ENCODE measurements at places on chromosomes 12 and 14.

DNA sequence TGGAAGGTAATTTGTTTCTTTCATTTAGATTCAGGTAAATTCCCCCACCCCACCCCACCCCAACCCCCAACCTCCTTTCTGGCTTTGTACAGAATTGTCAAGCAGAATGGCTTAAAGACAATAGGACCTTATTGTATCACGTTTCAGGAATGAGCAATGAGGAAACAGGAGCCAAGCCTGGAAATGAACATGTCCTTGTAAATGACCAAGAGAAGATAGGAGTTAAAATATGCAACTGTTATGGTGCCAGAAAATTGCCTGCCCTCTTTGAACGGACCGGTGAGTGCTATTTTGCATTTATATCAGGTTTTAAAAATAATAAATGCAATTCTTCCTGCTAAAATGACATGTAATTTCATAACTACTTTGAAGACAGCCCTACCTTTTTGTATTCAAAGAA, 141.6 kb upstream of the PELI2 start:
- no peak for DNase-seq

DNA sequence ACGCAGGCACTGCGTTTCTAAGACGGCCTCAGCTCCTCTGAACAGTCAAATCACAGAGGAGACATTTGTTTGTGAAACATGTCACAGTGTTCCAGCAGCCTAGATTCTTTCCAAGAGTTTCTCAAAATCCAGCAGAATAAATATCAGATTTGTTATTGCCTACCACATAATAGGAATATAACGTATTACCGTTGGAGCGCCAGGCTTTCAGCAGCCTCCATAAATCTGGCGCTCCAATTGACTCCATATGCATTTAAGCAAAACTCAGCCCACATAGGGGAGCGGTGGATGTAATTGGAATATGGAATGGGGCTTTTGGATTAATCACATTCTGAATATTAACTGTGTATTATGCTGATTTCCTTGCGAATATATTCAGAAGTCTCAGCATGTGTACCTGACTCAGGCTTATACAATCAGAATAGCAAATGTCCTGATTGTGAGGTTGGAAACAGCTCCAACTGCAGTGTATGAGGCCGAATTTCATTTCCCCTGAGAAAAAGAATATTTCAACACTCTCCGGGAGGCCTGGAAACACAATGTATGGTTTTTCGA, 174.0 kb downstream of the ASCL4 start:
- DNase-seq, result no peak

DNA sequence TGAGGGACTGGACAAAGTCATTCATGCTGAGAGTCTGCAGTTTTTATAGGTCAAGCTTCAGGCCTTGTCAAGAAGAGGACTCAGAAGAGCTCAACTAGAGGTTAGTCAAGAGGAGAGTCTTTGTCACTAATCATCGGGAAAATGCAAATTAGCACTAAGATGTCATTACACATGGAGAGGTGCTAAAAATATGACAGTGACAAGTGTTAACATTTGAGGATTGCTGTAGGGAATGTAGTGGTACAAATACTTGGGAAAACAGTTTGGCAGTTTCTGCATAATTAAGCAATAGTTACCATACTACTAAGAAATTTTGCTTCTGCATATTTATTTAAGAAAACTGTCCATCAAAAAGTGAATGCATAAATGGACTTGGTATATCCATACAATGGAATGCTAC, 60.9 kb upstream of the CSRP2 start:
- no peak for DNase-seq

DNA sequence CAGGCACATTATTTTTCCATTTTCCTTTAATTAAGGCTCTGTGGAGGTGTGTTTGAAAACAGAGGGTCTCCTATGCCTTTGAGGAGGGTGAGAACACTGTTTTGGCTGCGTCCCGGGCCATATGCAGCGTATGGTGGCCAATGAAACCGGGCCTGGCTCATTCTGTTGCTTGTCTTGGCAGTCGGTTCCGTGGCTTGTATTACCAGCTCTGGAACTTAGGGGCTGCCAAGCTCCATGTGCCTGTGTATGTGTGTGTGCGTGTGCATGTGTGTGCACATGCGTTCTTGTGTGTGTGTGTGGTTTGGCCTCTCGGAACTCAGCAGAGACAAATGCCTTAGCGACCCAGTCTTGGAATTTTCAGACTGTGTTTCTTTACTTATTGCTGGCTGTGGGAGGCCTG, 2.7 kb downstream of the JDP2 start:
- DNase-seq, result no peak

- no peak for DNase-seq
Measured at GRCh38 chr12:56152756-56153677, 630 bp downstream of the MYL6B start.

DNA sequence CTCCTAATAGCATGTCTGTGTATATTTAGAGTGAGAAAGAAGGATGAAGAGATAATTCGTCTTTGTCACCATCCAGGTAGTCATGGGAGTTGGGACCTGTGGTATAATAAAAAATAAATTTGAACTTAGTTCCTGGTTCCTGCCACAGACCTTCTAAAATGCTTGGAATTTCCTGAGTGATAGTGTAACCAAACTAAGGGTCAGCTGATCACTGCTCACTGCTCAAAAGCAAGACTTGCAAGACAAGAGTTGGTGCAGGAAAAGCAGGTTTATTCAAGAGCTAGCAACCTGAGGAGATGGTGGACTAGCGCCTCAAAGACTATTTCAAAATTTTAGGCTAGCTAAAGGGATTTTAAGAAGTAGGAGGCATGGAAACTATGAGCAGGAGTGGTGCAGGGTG, 19.1 kb downstream of the ANG start:
- DNase-seq, result no peak

DNA sequence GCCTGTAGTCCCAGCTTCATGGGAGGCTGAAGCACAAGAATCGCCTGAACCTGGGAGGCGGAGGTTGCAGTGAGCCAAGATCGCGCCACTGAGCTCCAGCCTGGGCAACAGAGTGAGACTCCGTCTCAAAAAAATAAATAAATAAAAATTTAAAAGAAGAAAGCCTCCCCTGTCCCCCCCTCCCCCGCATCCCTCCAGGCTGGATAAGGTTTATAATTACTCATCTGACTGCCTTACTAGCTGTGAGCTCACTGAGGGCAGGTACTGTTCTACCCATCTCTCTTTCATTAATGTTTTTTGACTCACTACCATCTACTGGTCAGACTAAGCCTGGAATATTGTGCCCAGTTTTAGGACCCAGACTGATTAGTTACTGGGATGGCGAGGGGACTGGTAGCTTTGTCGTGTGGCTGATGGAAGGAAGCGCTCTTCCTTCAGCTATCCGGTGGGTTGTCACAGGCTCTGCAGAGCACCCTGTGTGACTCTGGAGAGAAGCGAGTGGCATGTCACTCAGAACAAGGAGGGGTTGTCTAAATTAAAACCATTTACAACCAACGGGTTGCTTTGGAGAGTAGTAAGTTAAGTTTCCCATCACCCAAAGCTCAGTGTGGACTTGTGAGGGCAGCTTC, 16.9 kb downstream of the EVL start:
- DNase-seq, result no peak

- no peak for DNase-seq
Measured at GRCh38 chr12:119841433-119842210, 35.5 kb downstream of the CIT start.

GRCh38 chr14:76808011-76808410, 4.7 kb downstream of the ANGEL1 start:
- no peak for DNase-seq

DNA sequence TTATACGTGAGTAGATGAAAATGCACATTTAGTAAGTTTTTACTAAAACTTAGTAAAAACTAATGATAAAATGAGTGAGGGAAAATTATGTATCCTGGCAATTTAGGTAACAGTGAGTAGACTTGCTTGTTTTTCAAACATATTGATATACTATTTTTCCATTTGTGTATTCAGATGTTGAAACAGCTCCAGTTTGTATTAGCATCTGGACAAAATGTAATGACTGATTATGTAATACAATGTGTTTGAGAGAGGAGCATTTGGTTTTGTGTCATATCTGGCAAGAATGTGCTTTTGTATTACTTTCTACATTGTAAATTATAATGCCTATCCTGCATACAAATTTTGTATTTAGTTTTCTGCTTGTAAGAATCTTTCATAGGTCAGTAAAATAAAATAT, 5.6 kb downstream of the CNOT2 start:
- DNase-seq, result no peak

- DNase-seq, result no peak
Measured at GRCh38 chr14:74492776-74493342, at the start of gene NPC2. TSS of gene NPC2 (minus strand) at chr14:74493305. CDS start at chr14:74493274, 31 bp downstream.

DNA sequence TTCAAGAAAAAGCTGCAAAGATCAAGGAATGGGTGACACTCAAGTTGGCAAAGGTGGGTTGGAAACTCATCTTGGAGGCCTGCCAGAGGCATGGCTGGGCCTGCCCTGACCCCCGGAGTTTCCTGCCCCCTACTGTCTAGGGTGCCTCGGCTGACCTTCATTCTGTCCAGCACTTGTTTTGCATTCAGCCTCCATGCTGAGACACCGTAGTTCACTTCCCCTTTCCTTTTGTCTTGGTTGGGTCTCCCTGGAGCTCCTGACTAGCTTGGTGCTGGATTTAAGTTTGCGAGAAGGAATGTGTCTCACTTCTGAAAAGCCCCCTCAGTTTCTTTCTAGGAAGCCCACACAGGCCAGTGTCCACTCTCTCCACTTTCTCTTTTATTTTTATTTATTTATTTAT, 26.5 kb downstream of the PLEKHH1 start:
- DNase-seq, result peak; percentile 29

GRCh38 chr12:13026286-13026685, 17.9 kb upstream of the FAM234B start:
- DNase-seq, result no peak

- no peak for DNase-seq
Measured at GRCh38 chr12:106960443-106960842, 4.7 kb downstream of the TMEM263 start.

GRCh38 chr12:105740369-105740768, 398.4 kb downstream of the NUAK1 start:
- DNase-seq, result no peak

DNA sequence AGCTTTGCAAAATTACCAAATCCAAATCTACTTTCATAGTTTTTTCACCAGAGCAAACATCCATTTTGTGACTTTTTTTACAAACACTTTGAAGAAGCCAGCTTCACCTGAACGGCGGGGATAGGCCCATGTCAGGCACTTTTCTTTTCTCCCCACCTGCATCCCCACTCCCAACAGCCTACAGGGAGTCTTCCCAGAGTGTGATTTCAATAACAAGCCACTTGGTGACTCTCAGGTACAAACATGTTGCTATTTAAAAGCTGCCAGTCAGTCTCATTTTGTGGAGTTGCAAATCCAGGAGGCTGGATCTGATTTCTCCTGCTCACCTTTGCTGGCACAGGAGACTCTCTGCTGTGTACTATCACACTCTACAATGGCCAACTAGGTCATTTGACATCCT, 285.5 kb downstream of the KCNH5 start:
- DNase-seq, result no peak

- DNase-seq, result no peak
Measured at GRCh38 chr12:6533653-6533922, 729 bp upstream of the GAPDH start.

- no peak for DNase-seq
Measured at GRCh38 chr12:86349196-86349595, 93.0 kb upstream of the MGAT4C start.

DNA sequence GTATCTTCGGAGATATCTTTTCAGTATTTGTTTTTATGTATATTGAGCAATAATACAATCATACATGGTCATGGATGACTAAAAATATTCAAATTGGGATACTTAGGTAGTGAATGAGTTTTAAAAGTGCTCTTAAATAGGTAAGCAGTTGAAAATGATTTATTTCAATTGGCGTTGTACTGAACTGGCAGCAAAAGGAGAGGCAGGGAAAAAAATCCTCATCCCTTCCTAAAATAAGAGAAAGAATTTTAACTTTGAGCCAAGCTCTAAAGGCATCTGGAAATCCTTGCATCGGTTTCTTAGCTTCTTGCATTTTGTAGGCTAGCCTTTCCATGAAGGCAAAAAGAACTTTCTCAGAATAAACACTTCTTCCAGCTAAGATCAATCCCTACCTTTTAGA, 125.2 kb downstream of the MGST1 start:
- no peak for DNase-seq

DNA sequence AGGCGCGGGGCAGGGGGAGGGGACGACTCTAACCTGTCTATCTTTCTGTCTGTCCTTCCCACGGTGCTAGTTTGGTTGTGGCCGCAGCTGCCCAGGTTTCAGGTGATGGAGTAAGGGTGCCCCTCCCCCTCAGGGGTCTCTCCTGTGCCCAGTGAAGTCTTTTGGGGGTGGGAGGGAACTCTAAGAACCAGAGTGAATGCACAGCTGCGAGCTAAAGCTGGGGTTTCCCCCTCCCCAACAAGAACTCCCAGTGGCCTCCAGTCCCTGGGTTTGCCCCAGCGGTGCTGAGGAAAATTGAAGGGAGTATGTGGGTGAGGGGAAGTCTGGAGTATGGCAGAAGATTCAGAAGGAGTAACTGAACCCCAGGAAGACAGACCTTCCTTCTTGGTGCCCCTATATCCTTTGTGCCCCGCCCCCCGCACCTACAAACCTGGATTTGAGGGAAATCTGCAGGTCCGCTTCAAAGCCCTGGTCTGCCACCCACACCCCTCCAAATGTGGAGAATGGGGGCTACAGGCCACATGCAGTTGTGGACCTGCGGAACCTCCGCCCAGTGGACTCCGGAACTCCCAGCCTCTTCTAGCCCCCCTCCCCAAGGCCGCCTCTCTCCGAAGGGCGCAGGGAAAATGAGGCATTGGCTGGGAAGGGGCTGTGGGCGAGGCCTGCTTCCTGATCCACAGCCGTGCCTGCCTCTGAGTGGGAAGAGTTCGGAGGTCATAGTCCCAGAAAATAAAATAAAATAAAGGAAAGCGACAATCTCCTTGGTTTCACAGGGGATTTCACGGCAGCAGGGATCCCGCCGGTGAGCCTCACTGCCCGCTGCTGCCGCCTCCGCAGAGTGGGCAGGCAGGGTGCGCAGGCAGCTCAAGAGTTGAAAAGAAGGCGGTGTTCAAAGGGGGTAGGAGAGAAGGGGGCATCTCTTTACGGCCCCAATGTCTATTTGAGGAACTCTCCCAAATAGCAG, 3.4 kb upstream of the HOXC9 start:
- no peak for DNase-seq

DNA sequence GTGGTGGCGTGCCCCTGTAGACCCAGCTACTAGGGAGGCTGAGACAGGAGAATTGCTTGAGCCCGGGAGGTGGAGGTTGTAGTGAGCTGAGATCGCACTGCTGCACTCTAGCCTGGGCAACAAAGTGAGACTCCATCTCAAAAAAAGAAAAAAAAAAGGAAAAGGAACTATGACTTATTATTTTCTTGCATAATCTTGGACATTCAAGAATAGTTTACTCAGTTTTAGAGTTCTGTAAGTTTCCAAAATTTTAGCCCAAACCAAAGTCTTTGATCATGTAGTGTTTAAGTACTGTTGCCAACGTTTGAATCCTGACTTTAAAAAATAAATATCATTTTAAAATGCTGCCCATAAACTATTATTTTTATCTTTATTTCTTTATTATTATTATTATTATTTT, 6.2 kb downstream of the PSMA6 start:
- DNase-seq, result no peak

DNA sequence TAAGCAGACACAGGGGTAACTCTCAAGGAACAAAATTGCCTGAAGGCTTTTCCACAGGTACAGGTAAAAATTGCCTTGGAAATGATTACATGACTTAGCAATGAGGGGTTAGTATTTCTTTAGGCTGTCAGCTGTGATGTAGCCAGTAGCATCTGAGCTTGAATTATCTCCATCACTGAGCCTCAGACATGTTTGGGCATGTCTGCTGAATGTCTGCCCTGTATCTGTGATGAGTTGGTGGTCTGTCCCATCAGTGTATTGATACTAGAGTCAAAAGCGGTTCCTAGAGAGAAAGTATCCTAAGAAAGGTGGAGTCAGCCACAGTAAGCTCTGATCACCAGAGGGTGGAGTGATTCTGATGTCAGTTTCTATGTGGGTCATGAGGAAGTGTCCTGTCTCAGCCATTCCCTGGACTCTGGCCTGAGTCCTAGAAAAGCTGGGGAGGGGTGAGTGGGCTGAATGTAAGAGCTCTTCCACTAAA, 16.3 kb downstream of the AKAP6 start:
- DNase-seq, result peak; percentile 5

Data from KBM-7 (cell line).